ENCODE measurements at places on chromosomes 3 and 15.

DNA sequence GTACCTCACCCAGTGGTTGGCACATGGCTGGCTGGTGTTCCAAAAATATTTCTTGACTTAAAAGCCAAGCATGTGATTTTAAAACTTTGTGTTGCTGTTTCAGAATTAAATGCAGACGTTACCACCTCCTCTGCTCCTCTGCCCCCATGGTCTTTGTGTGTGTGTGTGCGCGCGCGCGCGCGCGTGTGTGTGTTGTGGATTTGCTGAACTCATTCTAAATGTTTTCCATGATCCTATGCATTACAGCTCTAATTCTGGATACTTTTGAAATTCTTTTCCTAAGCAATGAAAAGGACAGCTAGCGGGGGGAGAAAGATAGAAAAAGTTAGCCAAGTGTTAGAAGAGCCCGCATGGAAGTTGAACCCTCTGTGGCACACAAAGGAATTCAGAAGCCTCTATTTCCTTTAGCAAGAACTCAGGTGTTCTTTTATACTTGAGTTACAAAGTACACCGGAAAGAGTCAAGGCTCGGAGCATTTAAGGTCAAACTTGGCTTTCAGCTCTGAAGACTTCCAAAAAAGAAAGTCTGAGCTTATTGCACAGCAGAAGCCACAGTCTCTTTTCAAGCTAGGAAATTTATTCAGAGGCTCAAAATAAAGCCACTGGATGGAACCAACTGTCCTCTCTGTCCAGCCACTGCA, 350.5 kb upstream of the TBL1XR1 start:
- no peak for DNase-seq

GRCh38 chr3:106206146-106206545, 337.3 kb upstream of the CBLB start:
- peak; percentile 95 for DNase-seq

DNA sequence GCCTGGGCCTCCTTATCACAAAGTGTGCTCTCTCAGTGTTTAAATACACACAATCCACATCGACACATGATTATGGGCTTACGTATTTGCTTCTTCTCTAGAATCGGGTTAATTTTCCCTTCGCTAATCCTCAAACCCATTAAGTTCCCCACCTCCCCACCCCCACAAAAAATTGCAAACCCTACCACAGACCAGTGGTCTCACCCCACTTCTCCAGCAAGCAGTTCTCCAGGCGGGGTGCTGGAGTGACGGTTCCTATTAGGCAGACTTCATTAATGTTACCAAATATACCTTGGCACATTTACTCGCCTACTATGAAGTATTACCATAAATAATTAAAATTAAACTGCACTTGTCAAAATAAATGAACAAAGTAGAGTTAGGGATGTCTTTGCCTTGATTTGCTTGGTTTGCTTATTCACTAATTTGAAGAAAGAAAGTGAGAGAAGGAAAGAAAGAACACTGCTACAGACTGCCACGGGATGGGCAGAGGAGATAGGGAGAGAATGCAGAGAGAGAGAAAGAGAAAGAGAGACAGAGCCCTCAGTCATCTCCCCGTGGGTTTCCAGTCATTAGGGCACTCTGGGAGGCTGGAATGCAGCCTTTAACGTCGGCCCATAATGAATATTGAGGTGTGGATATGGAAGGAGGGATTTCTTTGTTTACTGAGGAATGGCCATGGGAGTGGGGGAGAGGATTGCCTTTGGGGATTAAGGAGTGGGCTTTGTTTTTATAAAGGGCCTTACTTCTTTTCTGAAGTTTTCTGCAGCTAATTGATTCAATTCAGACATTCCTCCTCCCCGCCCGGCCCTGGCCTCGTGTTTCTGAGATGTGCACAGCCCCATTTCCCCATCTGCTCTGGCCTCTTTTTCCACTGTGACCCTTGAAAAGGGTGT, 39.7 kb upstream of the POLG start:
- DNase-seq: no peak

DNA sequence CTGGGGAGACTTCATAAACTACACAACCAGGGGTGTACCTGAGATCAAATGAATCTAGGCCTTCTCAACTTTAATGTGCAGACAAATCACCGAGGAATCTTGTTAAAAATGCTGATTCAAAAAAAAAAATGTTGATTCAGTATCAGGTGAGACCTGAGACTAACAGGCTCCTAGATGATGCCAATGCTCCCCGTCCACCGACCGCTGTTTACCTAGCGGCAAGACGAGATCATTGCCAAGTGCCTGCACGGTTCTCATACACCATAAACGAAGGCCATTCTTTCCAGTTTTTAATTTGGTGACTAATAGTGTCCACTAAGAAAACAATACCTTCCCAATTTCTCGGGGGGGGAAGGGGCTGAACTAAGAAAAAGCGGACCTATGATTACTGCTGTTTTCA, 2.5 kb upstream of the FSIP1 start:
- DNase-seq: no peak

- no peak for DNase-seq
Measured at GRCh38 chr3:54965746-54966145, 37.9 kb upstream of the LRTM1 start.

GRCh38 chr3:11776346-11776745, 70.3 kb downstream of the TAMM41 start:
- DNase-seq: no peak
